HT1080 (cell line): ENCODE measurements at places on chromosomes 16 and 17. TPM values are rescaled to one million over a fixed set of nuclear protein-coding genes. Genes with fewer than 3 reads are reported as not detected.

DNA sequence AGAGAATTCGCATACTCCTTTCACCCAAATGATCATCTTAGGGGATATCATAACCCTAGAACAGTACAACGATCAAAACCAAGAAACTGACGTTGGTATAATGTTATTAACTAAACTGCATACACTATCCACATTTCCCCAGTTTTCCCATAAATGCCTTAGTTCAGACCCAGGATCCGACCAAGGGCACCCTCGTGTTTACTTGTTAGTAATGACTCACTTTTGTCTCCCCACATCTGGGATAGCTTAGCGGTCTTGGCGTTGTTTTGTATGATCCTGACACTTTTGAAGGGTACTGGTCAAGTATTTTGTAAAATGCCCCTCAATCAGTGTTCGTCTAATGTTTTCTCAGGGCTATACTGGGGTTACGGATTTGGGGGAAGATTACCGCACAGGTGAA, 8.0 kb downstream of the HS3ST3A1 start:
- no peak for DNase-seq

DNA sequence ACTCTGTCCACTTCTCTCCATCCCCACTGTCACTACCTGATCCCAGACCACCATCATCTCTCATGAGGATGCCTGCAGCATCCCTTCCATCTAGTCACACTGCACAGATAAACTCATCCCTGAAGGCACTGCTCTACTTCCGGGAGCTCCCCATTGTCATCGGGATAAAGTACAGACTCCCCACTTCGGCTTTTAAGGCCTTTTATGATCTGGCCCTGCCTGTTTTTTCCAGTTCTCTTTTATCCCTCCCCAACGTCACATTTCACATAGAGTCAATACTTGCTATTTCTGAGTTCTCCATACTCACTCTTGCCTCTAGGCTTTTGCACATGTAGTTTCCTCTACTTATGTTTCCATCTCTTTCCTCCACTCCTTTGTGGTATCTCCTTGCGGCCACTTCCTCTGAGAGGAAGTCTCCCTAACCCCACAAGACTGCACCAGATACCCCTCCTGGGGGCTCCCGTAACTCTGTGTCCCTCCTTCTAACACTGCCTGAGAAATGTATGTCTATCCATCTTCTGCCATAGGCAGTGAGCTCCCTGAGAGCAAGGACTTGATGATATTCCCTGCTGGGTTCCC, 66.9 kb downstream of the COPRS start:
- DNase-seq = no peak

GFAP gene
- 0.07 and 0.18 TPM in 2 replicates for total RNA-seq

TRIM65 gene
- total RNA-seq = 36.0 and 36.9 TPM in 2 replicates

METTL9 gene
- 135 and 142 TPM in 2 replicates for total RNA-seq

- peak; percentile 67 for DNase-seq
These were observed 7.7 kb upstream of the PCTP start for GRCh38 chr17:55743103-55743679.

GRCh38 chr16:25027781-25028180, 12.6 kb upstream of the ARHGAP17 start:
- no peak for DNase-seq

DNA sequence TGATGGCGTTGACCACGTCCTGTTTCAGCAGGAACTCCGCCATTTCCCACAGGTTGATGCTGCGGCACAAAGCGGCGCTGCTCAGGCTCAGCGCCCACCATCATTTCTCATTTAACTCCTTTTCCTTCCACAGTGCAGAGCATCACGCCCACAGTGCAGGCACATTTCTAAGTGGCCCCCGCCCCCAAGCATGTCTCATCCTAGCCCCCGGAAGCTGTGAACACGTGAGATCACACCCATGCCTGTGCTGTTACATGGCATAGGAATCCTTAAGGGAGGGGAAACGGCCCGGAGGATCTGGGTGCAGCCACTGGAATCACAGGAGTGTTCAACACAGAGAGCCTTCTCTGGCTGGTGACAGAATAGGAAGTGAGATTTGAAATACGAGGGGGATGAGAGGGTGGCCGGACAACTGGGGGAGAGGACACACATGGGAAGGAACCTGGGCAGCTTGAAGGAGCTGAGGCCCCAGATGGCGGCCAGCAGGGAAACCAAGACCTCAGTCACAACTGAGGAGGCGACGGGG, 4.7 kb downstream of the NAGPA start:
- DNase-seq = no peak

GPR139 gene
- total RNA-seq = not detected in 2 replicates

PRSS33 gene
- not detected in 2 replicates for total RNA-seq

NUPR1 gene
- total RNA-seq = 2.7 and 8.2 TPM in 2 replicates

ACACA gene
- total RNA-seq = 30.4 and 43.6 TPM in 2 replicates

GRCh38 chr16:78987666-78988065, 612.9 kb downstream of the MAF start:
- no peak for DNase-seq

- no peak for DNase-seq
These were observed 138.7 kb upstream of the RPH3AL start for GRCh38 chr17:491086-492021.

MAPT gene
- 0.10 and 0.18 TPM in 2 replicates for total RNA-seq

GRCh38 chr17:34859652-34860051, 101.6 kb downstream of the CCT6B start:
- no peak for DNase-seq

PNMT gene
- not detected in 2 replicates for total RNA-seq
